ENCODE measurements at places on chromosomes 12 and 14.

- DNase-seq, result no peak
These were observed 1.3 kb upstream of the CD63 start for GRCh38 chr12:55729819-55730818.

DNA sequence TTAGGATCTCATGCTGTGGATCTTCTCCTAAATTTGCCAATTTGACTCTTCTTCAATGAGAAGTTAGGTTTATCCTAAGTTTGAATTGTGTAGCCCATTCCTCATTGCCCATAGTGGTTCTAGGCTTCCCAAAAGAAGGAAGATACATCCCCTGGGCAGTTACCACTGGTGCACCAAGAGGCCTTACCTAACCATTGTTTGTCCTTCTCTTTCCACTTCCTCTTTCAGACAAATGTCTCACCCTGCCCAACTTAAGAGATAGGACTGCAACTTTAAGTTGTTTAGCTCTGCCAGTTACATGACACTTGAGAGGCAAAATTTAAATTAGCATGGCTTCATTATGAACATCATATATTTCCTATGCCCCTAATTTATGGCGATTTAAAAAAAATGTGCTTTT is 9.4 kb upstream of the KCNH3 start:
- DNase-seq, result no peak

DNA sequence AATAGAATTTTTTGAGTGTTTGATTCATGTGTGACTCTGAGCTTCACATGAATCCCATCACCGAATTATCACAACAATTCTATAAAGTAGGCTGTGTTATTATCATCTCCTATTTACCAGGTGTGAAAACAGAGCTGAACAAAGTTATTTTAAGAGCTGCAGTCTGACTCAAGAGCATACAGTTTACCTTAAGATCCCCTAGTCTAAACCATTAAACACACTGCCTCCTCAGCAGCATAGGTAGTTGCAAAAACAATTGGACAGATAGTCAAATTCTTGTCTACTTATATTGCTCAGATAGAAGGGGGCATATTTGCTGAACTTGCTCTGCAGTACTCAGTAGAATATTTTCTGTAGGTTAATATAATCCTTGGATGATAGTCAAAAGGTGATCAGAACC is 219.8 kb upstream of the ATP2B1 start:
- no peak for DNase-seq

- DNase-seq, result no peak
These were observed 22.4 kb upstream of the PDE1B start for GRCh38 chr12:54526812-54527630.

GRCh38 chr14:65045709-65046108 is 56.6 kb downstream of the MAX start:
- DNase-seq, result no peak

All from GM18507 (cell line).